ENCODE measurements at places on chromosomes 11 and 22.

DNA sequence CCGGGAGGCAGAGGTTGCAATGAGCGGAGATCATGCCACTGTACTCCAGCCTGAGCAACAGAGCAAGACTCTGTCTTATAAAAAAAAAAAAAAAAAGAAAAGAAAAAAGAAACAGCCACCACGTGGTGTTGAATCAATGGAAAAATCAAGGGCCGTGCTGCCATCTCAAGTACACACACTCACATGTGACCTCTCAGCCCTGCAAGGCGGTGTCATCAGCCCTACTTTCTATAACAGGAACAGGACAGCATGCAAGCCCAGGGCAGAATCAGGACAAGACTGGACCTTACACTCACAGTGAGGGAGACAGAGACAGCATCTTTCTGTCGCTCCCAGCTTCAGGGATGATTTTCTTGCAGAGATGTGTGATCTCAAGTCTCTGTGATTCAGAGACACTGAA is 179.6 kb downstream of the MPPED1 start:
- no peak overlapping the region for H3K4me3 ChIP-seq
- peaks cover 2% of the 10 kb centered on the region for H3K36me3 ChIP-seq

DNA sequence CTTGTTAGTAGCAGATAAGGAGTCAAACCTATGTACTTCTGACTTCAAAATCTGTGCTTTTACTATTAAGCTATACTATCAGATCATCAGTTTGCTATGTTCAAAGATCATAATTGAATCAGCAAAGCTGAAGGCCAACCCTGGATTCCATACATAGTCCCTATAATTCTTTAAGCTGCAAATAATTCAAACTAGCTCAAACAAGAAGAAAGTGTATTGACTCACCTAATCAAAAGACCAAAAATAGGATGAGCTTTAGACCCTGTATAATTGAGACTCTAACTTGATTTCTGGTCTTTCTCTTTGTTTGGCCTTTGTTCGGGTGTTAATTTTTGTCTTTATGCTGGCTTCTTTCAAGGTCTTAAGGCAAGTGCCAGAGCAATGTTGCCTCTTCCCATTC is 213.7 kb downstream of the CWF19L2 start:
- no peaks in the 10 kb centered on the region for H3K4me1 ChIP-seq
- H3K27me3 ChIP-seq = peaks cover 6% of the 10 kb centered on the region
- DNase-seq = no peak
- H3K27ac ChIP-seq = no peak overlapping the region
- H3K4me3 ChIP-seq = no peak overlapping the region
- no peaks in the 10 kb centered on the region for H3K36me3 ChIP-seq

GRCh38 chr11:74522776-74523175 is 29.3 kb upstream of the LIPT2 start:
- H3K27me3 ChIP-seq = peaks cover 6% of the 10 kb centered on the region
- no peak overlapping the region for H3K4me3 ChIP-seq
- H3K4me1 ChIP-seq = no peaks in the 10 kb centered on the region

DNA sequence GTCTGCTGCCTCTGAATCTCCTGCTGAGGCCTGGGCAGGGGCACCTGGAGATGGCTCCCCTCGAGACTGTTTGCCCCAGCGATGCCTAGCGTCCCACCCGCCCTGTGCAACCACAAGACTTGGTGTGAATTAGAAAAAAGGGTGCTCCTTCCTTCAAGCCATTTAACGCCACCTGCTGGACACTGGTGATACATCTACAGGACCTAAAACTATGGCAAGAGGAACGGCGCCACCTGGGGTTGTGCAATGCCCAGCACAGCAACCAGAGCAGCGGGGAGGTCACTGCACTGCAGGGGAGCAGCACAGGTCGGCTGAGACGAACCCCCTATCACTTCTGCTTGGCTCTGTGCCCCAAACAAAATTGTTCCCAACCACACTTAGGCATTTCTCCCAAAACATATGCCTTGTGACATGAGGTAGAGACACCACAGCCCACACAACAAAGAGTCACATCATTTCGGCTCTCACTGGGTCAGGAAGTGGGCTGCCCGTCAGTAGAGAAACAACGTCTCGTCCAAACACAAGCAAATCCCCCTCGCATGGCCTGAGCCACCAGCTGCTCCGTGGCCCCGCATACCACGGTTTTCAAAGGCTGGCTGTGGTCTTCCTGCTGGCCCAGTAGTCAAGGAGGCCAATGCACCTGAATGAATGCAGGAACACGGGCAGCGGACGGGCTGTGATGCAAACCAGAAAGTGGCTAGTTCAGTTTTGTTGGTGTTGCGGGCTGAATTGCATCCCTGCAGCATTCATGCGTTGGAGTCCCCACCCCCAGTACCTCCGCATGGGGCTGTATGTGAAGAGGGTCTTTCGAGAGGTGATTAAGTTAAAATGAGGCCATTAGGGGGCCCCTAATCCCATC is 171.9 kb downstream of the SHANK2 start:
- no peaks in the 10 kb centered on the region for H3K4me1 ChIP-seq
- no peak overlapping the region for H3K27ac ChIP-seq
- H3K27me3 ChIP-seq = peaks cover 10% of the 10 kb centered on the region
- H3K36me3 ChIP-seq = no peaks in the 10 kb centered on the region

DNA sequence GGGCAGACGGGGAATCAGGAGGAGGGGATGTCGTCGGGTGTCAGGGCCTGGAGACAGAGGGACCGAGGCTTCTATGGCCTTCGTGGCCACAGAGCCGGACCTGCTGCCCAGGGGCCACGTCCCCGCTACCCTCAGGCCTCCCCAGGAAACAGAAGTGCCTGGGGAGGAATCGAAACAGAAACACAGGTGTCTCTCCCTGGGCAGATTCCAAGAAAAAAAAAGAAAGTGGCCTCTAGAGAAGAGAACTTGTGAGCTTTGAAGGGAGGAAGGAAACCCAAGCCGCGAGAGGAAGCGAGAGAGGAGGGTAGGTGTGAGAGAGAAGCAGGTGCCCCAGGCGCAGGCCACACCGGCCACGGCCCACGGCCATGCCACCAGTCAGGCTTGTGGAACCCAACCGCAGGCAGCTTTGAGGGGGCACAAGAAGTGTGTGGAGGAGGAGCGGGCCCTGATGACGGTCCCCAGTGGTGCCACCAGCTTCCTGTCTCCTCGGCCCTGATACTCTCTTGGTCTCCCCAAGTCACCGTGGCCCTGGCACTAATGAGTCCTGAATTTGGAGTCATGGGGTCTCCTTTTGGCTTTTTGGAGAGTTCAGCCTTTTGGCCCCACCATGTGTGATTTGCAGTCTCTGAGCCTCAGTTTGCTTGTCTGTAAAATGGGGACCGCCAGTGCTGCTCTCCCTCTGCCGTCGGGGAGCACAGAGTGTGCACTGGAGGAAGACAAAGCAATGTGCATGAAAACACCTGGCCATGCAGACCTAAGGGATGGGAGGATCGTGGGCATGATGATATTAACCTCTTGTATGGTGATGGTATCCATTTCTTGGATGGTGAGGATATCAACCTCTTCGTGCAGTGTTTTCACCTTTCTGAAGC is 25.2 kb downstream of the LIF start:
- H3K4me3 ChIP-seq = peak overlapping the region; percentile 1
- H3K4me1 ChIP-seq = peaks cover 25% of the 10 kb centered on the region
- H3K27me3 ChIP-seq = peaks cover 5% of the 10 kb centered on the region
- DNase-seq = no peak
- H3K36me3 ChIP-seq = no peaks in the 10 kb centered on the region
- H3K27ac ChIP-seq = peak overlapping the region; percentile 22

GRCh38 chr11:58912124-58912523 is 27.2 kb upstream of the GLYATL1 start:
- no peak overlapping the region for H3K4me3 ChIP-seq
- peaks cover 19% of the 10 kb centered on the region for H3K27me3 ChIP-seq
- H3K4me1 ChIP-seq = peaks cover 3% of the 10 kb centered on the region
- H3K36me3 ChIP-seq = peaks cover 6% of the 10 kb centered on the region

DNA sequence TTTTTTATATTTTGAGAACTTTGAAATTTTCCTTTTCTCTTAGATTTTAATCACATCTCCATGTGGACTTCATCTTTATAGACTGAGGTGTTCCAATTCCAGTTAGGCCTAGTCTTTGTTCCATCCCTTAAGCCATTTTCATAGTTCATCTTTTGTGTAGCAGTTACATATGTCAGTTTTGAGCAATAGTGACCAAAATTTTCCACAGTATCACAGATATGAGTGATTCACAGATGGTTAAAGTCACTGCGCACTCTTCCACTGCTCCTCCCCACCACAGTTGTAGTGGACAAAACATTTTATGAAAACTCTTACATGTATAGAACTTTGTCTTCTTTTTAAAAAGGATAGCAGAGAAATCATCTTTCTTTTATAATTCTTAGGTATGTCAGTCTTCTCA is 42.8 kb downstream of the YAP1 start:
- peaks cover 4% of the 10 kb centered on the region for H3K27me3 ChIP-seq
- no peaks in the 10 kb centered on the region for H3K4me1 ChIP-seq
- no peak overlapping the region for H3K27ac ChIP-seq
- no peak overlapping the region for H3K4me3 ChIP-seq
- H3K36me3 ChIP-seq = no peaks in the 10 kb centered on the region

GRCh38 chr11:7098235-7098832 is 9.5 kb downstream of the RBMXL2 start:
- peaks cover 7% of the 10 kb centered on the region for H3K27me3 ChIP-seq
- H3K27ac ChIP-seq = no peak overlapping the region
- H3K4me3 ChIP-seq = no peak overlapping the region
- no peaks in the 10 kb centered on the region for H3K4me1 ChIP-seq
- H3K36me3 ChIP-seq = no peaks in the 10 kb centered on the region

DNA sequence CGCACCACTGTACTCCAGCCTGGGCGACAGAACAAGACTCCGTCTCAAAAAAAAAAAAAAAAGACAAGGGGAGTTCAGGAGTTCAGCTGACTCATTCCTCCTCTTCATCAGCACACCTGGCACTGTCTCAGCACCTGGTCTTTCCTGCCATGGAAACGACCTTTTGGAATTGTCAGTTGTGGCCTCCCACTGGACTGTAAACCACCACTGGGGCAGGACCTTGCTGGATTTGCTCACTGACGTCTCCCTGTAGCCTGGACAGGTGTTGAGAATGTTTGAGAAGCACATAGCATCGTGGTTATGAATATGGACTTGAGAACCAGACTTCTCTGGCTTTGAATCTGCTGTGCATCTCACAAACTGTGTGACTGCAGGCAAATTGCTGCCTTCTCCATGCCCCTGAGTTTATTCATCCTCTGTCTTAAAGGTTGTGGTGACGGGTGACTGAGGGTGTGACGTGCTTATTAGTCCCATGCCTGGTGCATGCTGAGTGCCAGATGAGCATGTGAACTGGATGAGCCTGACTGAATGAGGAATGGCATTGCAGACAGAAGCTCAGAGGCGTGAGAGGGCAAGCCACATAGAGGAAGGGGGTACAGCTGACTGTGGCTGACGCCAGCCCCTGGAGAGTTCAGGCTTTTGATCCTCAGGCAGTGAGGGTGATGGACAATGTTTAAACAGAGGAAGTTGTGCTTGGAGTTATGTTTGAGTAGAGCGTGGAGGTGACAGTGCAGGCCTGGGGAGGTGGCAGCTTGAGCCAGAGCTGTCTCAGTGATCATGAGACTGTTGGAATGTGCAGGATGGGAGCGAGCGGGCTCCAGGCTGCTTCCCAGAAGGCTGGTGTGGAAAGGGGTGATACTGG is 12.7 kb downstream of the TOM1 start:
- no peaks in the 10 kb centered on the region for H3K27me3 ChIP-seq
- peak overlapping the region; percentile 2 for H3K27ac ChIP-seq
- peaks cover 4% of the 10 kb centered on the region for H3K36me3 ChIP-seq
- DNase-seq = no peak
- H3K4me1 ChIP-seq = peaks cover 45% of the 10 kb centered on the region
- H3K4me3 ChIP-seq = no peak overlapping the region

DNA sequence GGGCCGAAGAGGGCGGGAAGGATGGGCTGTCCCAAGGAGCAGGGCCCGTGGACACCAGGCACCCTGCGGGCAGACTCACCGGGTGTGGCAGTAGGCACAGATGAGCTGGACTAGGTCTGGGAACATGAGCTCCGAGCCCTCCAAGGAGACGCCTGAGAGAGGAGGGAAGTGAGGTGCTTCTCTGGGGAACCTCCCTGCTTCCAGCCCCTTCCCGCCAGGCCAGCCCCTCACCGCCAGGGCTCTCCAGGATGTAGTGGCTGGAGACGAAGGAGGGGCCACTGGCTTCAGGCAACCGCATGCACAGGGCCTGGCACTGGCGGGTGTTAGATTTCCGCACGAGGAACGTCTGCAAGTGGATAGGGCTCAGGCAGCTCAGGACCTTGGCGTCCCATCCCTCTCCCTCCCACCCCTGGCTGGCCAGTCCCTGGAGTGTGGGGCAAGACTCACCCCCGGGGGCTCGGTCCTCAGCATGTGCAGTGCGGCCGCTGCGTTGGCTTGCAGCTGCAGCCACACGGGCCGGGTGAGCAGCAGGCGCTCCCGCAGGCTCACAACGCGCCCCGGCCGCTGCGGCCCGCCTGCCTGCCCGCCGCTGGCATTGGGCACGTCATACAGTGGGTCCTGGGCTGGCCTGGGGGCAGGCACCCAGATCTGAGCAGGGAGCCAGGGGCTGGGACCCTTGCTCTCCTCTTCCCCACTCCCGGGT is 552 bp downstream of the RIN1 start:
- H3K36me3 ChIP-seq = peaks cover 12% of the 10 kb centered on the region
- H3K4me3 ChIP-seq = peak overlapping the region; percentile 86
- peaks cover 20% of the 10 kb centered on the region for H3K4me1 ChIP-seq
- H3K27me3 ChIP-seq = peaks cover 4% of the 10 kb centered on the region
- DNase-seq = no peak
